Lower leg skin (tissue), 4 donors: ENCODE measurements at places on chromosomes 7 and 10.
A peak's percentile ranks its signal among the peaks of the same experiment; 100 is the strongest.

DNA sequence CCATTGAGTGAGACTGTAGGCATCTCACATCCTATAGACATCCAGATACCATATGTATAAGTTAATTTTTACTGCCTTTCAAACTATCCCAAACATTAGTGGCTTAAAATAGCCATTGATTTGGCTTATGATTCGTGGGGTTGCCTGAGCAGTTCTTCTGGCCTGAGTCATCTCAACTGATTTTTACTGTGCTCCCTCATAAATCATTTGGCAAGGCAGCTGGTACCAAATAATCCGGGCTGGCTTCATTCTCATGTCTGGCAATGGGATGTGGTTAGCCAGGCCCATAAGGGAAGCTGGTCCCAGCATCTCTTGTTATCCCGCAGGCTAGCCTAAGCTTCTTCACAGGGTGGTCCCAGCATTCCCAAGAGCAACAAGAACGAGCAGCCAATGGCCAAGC lies 6.7 kb upstream of the LRGUK start:
- no peak for DNase-seq

- DNase-seq, result no peak
These were observed 170.4 kb downstream of the SUGCT start for GRCh38 chr7:40305229-40305628.

DNA sequence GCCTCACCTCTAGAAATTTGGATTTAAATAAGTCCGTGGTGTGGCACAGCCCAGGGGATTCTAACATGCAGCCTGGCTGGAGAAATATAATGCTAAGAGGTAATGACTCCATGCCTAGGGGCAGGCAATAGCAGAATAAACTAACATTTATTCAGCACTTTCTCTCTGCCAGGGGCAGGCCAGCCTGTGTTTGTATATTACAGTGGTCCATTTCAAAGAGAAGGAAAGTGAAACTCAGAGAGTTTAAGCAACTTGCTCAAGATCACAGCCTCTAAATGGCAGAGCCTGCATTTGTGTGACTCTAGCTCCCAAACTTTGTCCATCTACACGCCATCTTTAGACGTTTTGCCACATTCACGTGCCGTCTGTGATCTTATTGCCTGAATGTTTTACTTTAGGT lies 6.7 kb upstream of the LRRC18 start:
- DNase-seq, result no peak

DNA sequence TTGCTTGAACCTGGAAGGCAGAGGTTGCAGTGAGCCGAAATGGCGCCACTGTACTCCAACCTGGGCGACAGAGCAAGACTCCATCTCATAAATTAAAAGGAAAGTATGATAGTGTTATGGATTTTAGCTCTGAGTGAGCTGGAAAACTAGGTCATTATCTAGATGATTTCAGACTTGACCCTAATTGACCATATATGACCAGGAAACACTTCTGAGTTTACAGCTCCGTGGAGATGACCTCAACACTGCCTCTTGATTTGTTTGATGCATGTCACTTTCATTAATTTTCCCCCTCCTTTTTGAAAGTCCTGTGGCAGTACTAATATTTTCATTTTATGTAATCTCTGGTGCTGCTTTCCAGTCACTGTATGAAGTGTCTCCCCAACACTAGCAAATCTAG lies 7.8 kb upstream of the SEC61A2 start:
- no peak for DNase-seq

DNA sequence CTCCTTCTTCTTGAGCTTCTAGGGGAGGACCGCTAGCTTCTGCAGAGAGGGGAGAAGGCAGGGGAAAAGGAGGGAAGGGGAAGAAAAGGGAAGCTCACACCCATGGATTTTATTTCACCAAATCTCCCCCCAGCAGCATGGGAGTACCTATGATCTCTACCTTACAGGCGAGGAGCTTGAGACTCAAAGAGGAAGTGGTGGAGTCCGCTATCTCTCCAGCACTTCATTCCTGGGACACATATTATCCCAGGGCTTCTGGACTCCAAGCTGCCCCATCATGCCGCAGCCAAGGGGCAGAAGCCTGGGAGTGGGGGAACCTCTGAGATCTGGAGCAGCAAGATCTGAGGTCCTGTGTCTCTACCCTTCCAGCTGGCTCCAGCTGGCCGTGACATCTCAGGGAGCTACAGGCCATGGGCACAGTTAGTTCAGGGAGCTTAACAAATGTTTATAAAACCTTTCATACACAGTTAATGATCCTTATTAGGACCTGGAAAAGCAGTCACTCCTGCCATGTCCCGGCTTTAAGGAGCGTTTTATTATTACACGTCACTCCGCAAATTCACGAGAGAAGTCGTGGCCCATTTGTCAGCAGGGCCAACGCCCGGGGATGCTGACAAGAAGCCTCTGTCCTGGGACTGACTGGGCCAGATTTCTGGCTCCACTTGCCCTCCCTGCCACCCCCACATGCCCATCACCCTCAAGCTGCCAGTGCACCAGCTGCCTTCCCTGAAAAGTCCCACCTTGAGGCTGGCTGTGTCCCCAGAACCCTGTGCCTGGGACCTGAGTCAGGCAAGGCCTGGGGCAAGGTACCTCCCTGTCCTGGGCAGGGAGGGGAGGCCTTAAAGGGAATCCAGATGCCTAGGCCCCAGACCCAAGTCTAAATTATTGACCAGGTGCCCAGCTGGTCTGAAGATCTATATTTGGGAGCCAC lies 132.1 kb upstream of the ZMIZ1 start:
- no peak for DNase-seq

DNA sequence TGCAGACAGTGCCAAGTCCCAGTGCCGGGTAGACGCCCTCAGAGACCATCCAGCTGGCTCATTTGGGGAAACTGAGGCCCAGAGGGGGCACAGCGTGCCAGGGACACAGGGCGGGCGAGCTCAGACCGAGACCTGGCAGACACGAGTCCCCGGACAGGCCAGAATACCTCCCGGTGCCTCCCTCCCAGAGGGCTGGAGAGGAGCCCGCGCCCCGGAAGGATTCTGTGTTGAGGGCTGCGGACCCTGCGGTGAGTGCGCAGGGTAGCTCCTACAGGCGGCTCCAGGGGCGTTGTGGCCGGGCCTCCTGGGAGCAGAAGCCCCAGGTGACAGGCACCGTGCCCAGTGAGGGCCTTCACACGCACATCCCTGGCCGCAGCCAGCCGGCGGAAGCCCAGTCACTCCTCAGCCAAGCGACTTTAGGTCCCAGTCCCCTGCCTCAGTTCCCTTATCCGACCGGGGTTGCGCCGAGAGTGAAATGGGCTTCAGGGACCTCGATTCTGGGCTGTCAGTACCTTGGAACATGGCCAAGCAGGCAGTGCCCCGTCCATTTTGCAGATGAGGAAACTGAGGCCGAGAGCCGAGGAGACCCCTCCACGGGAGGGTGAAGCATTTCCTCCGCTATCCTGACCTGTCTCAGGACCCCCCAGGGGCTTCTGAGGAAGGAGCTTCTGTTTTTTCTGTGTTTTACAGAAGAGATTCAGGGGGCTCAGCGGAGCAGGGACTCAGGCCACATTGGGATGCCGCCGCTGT lies 73.6 kb downstream of the ELFN1 start:
- no peak for DNase-seq

GRCh38 chr10:47256751-47257336 lies 43.2 kb upstream of the GDF10 start:
- no peak for DNase-seq

DNA sequence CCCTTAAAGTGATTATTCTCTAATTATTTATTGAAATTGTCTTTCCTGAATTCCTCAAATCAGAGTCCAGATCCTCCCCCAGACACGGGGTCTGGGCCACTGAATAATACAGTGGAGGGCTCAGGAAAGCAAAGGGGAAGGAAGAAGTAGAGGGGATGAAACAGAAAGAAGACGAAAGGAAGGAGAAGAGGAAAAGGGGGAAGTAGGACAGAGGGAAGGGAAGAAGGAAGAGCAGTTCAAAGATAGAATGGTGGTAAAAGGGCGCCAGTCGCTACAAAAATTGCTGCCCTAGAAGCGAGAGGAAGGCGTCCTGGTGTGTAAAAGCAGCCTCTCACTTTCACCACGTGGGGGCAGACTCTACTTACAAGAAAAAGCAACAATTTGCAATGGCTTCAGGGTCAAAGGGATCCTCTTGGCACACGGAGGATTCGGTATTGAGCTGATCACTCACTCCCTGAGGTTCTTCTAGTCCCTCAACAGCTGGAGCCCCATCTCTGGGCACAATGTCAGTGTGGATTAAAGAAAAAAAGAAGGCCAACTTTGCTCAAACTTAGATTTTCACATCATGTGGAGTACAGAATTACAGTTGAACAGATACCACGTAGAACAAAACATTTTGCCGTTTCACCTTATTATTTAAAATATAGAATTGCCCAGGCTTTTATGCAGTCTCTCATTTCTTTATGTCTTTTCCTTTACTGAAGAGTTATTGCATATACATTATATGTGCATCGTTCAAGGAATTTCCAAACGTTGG lies 31.4 kb upstream of the NPVF start:
- DNase-seq, result peak; percentile 60

DNA sequence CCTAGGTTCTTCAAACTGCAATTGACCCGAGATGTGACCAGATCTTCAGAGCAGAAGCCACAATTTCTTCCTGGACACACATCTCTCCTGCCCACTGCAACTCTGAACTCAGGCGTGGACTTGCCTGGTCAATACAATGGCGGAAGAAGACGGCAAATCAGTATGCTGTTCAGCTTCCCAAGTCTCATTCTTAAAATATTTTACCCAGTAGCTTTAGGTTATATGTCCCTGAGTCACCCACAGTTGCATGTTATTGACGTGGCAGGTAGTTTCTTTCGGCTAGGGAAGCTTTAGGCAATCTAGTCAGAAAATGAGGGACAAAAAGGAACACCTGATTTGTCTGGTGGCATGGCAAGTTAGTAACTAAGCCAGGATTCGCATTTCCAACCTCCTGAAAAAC lies 22.5 kb downstream of the CEP41 start:
- DNase-seq, result no peak

DNA sequence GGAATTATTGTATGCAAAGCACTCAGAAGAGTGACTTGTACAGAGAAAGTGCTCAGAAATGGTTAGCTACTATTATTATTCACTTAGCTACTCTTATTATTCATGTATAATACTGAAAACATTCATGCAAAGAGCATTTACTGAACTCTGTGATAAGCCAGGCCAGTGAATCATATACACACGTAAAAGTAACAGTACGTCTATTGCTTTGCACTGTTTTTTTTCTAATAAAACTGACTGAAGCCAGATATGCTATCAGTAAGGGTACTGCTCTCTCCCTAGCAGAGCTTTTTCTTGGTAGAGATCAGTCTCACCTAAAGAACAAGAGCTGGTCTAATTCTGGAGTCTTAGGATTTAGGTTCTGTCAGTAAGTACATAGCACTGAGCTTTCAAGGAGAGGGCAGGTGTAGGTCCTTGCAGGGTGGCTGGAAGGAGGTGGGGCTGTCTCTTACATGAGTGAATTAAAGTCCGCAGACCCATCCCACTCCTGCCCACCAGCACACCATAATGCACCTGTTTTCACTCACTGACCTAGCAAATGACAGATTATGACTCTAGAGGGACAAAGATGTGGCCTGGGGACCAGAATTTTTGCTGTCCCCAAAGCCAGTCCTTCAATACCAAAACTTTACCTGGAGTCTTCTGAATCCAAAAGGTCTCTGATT lies 145.9 kb downstream of the ARID5B start:
- no peak for DNase-seq

DNA sequence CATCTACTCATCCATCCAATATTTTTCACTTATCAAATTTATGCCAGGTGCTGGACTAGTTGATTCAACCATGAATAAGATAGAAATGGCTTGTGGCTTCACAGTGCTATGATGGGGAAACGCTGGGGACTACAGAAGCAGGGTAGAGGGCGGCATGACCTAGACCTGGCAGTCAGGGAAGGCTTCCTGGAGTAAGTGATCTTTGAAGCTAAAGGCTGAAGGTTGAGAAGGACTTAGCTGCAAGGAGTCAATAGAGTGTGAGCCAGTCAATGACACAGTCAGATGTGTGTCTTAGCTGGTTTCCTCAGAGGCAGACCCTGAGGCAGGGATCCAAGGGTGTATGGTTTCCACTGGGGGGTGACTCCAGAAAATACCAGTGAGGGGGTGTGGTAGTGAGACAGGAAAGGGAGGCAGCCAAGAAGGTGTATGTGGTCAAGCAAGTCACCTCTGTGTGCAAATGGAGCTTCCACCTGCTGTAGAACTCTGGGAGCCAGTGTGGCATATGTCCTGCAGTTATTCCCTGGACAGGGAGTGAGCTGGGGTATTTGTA lies 10.3 kb downstream of the PRF1 start:
- DNase-seq, result no peak

DNA sequence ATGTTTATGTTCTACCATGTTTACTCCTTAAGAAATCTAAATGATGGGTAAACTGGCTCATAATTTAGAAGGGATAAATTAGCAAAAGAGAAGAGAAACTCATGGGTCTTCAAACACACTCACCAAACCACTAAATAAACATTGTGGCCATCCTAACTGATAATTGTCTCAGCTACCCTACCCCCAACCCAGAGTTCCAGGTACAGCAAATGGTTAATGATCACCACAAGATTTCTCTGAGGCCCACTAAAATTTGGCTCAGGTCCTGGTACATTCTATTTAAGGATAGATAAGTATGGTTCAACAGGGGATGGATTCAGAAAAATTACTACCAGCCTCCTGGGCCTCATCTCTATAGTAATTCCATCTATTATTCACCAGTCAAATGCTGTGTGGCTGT lies 21.4 kb downstream of the SLC25A13 start:
- DNase-seq, result no peak

- DNase-seq, result no peak
These were observed 2.3 kb downstream of the TMEM184A start for GRCh38 chr7:1553512-1554210.

DNA sequence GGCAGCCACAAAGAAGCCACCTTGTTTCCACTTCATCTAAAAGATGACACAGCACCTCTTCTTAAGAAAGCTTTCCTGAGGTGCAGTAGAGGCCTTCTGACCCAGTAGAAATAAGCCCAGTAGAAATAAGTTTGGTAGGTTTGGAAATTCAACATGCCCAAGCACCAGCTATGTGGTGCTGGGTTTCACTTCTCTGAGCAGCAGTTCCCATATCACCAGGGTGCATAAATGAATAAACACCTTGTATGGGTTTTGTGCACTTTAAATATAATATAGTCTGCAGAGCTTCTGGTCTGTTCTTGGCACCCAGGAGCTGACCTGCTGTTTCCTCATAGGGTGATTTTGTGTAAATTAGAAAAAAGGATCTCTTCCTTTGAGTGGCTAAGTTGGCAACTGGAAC lies 492.4 kb upstream of the SORCS1 start:
- no peak for DNase-seq
